IMR-90 (cell line): ENCODE measurements at places on chromosomes 3 and 15. TPM values are rescaled to one million over a fixed set of nuclear protein-coding genes. Genes with fewer than 3 reads are reported as not detected.

DNA sequence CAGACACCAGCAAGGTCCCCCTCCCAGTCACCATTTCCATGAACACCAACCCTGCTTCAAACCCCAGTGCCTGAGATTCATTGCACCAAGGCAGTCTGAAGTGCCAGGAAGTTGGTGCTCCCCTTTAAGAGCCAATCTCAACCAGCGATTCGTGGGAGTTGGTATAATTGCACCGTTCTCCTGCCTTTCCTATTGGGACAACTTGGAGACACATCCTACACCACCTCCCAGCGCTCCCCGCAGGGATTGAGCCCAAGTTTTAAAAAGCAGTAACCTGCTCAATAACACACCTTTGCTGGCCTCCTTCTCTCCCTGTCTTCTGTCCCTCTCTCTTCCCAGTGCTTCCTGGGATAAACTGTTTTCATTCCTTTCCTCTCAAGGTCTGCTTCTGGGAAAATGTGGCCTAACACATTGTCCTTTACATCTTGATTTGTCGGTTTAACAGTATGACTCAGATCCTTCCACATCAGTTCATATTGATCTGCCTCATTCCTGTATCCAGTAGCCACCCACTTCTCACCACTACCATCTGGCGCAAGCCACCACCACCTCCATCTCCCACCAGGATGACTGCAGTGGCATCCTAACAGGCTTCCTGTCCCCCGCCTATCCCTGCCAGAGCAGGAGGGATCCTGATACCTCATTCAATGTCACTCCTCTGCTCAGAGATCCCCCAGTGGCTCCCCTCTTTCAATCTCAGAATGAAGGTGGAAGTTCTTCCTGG lies 37.8 kb upstream of the HRH1 start:
- DNase-seq, result peak; percentile 37

DNA sequence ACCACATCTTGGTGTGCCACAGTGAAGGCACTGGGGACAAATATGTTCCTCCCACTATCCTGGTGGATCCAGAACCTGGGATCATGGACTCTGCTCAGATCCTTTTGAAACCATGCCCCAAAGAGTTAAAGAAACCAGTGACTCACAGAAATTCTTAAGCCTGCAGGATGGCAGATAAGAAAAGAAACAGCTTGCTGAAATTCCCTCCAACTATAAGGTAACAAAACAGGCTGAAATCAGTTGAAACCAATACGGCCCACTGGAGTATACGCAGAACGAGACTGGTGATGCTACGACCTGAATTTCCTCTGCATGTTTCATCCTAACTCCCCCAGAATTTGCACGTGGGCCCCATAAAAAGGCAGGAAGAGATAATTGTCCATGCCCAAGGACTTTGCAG lies 209.6 kb downstream of the TJP1 start:
- peak; percentile 41 for DNase-seq

DNA sequence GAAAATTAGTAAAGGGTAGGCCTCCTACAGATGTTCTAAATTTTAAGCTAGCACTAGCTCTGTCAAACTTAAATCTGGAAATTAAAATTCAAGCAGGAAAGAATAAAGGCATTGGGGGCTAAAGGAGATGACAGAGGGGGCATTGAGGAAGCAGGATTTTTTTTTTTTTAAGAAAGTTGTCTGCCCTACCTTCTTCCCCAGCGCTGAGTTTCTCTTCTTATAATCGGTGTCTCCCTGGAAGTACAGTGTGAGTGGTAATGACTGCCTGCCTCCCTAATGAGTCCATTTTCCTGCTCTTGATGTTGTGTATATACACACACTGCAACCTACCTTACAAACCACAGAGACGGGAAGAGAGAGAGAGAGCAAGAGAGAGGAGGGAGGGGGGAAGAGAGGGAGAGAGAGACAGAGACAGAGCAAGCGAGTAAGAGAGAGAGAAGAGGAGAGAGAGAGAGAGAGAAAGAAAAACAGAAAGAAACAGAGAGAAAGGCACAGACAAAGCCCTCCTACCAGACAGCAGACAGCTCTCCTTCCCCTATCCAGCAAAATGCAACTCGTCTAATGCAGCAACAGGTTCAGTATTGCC lies 47.0 kb downstream of the ZBTB20 start:
- DNase-seq, result peak; percentile 70

GRCh38 chr15:64430000-64430735 lies 30.2 kb upstream of the ZNF609 start:
- peak; percentile 93 for DNase-seq

DNA sequence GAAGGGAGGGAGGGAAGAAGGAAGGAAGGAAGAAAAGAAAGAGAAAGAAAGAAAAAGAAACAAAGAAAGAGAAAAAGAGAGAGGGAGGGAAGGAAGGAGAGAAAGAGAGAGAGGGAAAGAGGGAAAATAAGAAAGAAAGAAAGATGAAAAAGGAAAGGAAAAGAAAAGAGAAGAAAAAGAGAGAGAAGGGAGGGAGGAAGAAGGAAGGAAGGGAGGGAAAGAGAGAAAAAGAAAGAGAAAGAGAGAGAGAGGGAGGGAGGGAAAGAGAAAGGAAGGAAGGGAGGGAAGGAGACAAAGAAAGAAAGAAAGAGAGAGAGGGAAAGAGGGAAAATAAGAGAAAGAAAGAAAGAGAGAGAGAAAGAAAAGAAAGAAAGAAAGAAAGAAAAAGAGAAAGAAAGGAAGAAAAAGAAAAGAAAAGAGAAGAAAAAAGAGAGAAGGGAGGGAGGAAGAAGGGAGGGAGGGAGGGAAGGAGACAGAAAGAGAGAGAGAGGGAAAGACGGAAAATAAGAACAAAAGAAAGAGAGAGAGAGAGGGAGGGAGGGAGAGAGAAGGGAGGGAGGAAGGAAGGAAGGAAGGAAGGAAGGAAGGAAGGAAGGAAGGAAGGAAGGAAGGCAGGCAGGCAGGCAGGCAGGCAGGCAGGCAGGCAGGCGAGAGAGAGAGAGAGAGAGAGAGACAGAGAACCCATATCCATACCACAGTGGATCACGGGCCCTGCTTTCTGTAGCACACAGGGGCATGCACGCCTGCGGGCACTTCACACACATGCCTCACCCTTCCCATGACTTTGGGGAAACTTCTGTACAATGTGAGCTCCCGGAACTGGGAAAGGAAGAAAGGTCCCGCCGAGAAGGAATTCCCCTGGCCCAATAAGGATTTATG lies 52.5 kb downstream of the ADCY5 start:
- DNase-seq, result no peak

Gene SLC27A2
- total RNA-seq, result under 0.01 TPM in 1 of 2 replicates, not detected in the other

Gene RLBP1
- total RNA-seq, result not detected in 2 replicates

Gene CLN6
- 5.3 and 6.5 TPM in 2 replicates for total RNA-seq
